Aorta (tissue), 5 donors: ENCODE measurements at places on chromosomes 7 and 10. TPM values are rescaled to one million over a fixed set of nuclear protein-coding genes. Genes with fewer than 3 reads are reported as not detected.
A peak's percentile ranks its signal among the peaks of the same experiment; 100 is the strongest.

- no peaks in the 10 kb centered on the region for H3K4me1 ChIP-seq
- no peaks in the 10 kb centered on the region for H3K27me3 ChIP-seq
- H3K27ac ChIP-seq = no peak overlapping the region
- no peak for DNase-seq
- no peak overlapping the region for H3K4me3 ChIP-seq
These were observed 27.2 kb upstream of the WNT16 start for GRCh38 chr7:121301446-121302213.

GRCh38 chr10:60314069-60314940 lies 75.4 kb downstream of the ANK3 start:
- H3K4me1 ChIP-seq = no peaks in the 10 kb centered on the region
- no peak overlapping the region for H3K27ac ChIP-seq
- no peaks in the 10 kb centered on the region for H3K36me3 ChIP-seq
- DNase-seq = no peak
- no peaks in the 10 kb centered on the region for H3K27me3 ChIP-seq

DNA sequence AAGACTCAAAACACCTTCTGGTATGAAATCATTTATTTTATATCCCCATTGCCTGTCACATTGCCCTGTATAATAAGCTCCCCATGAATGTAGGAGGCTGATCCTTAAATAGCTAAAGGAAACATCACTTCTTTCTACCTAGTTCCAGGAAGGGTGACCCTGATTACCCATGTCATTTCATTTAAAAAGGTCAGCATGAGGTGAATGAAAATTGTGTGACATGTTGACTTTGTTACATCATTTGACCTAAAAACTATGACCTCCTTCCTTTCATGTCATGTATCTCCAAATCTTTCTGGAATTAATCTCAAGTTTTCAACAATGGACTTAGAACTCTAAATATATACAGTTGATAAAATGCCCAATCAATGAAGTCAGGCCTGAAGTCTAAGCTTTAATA lies 161.5 kb downstream of the AHR start:
- no peak for DNase-seq
- H3K4me1 ChIP-seq = no peaks in the 10 kb centered on the region

GRCh38 chr7:23475576-23475839 lies 5.2 kb upstream of the IGF2BP3 start:
- no peak overlapping the region for H3K27ac ChIP-seq
- no peaks in the 10 kb centered on the region for H3K27me3 ChIP-seq
- no peak overlapping the region for H3K4me3 ChIP-seq
- H3K4me1 ChIP-seq = no peaks in the 10 kb centered on the region
- H3K36me3 ChIP-seq = no peaks in the 10 kb centered on the region

DNA sequence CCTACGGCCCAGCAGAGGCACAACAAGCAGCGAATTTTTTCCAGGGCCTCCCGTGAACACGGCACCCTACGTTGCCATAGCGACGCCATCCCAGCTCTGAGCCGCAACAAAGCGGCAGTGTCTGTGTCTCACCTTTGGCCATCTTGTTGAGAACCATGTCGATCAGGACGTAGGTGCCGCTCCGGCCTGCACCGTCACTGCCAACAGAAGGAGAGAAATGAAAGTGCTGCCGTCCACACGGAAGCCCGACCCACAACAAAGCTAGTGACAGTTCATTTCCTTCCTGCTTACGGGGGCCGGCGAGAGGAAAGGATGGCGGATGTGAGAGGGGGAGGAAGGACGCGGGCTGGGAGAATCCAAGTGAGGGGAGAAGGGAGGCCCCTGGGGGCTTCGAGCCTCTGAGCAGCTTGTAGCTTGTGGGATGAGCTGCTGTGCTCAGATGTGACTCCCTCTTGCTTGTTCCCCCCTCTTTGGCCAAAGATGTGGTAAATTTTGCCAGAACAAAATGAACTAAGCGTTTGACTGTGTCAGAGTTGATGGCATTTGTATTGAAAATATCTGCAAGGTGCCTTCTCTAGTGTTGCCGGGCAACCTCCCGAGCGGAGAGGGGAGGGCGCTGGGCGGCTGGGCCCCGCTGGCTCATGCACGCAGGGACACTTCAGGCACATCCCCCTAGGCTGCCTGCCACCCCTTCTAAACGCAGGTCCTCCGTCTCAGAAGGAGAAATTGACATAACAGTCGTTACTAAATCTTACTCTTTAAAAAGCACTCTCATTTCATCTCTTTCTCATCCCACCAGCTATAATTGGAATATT lies 232.2 kb downstream of the DNAJB6 start:
- H3K4me1 ChIP-seq = no peaks in the 10 kb centered on the region
- no peak overlapping the region for H3K27ac ChIP-seq
- peak overlapping the region; percentile 17 for H3K4me3 ChIP-seq
- DNase-seq = peak; percentile 78

GRCh38 chr10:51244748-51245490 lies 170.6 kb downstream of the PRKG1 start:
- H3K36me3 ChIP-seq = no peaks in the 10 kb centered on the region
- DNase-seq = no peak
- H3K27me3 ChIP-seq = no peaks in the 10 kb centered on the region
- H3K27ac ChIP-seq = no peak overlapping the region
- H3K4me1 ChIP-seq = peaks cover 2% of the 10 kb centered on the region

DNA sequence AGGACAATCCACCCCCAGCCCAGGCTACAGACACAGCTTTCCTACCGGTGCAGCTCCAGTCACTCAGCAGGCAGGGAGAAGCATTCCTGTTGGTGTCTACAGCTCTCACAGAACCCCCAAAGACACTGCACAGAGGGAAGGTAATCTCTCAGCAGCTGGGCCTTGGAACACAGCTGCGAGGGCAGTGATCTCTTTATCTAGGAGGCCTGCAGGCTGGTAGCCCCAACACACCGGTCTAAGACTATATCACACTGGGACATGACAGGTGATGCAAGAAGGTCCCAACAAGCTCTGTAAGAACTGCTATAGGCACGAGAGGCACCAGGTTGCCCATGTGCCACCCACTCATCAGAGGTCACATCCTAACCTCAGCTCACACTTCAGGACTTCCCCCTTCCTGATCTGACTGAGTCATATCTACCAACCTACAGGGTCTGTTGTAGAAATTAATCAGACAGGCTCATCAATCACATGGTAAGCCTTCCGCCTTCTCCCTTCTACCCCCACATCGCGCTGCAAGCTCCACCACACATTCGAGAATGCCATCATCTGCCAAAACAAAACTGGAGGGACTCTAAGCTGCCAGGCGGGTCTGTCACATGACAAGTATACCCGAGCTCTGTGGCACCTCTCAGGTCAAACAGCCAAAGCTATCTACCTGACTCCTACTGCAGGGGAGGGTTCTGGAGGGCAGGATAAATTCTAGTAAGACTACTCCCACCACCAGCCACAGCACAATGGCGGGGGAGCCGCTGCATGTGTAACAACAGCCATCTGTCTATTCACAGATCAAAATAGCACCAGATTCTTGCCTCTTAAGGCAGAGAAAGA lies 26.1 kb downstream of the FAM53B start:
- no peak overlapping the region for H3K4me3 ChIP-seq
- no peaks in the 10 kb centered on the region for H3K4me1 ChIP-seq
- no peak overlapping the region for H3K27ac ChIP-seq
- no peaks in the 10 kb centered on the region for H3K36me3 ChIP-seq
- no peak for DNase-seq
- no peaks in the 10 kb centered on the region for H3K27me3 ChIP-seq

GRCh38 chr10:129883626-129884397 lies 80.3 kb downstream of the EBF3 start:
- H3K27me3 ChIP-seq = no peaks in the 10 kb centered on the region
- no peaks in the 10 kb centered on the region for H3K36me3 ChIP-seq
- no peaks in the 10 kb centered on the region for H3K4me1 ChIP-seq

DNA sequence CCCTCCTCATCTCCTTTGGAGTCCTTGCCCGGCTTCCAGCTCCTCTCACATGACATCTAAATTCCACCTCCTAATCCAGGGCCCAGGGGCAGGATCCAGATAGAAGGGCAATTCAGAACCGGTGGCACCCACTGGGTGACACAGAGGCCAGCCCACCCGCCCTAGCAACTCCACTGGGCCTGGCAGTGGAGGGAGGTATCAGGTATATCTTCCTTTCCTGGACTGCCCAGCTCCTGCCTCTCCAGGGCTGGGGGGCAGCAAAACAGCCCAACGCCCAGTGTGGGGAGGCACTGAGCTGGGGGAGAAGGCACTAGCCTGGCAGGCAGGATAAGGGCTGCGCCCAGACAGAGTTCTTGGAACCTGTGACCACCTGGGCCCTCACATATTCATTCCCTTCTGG lies 10.4 kb upstream of the TRIM8 start:
- no peak overlapping the region for H3K27ac ChIP-seq
- no peaks in the 10 kb centered on the region for H3K27me3 ChIP-seq
- H3K4me1 ChIP-seq = no peaks in the 10 kb centered on the region
- DNase-seq = peak; percentile 29
- H3K36me3 ChIP-seq = no peaks in the 10 kb centered on the region

GRCh38 chr7:96179837-96180236 lies 142.1 kb downstream of the SLC25A13 start:
- H3K27ac ChIP-seq = no peak overlapping the region
- DNase-seq = no peak
- no peaks in the 10 kb centered on the region for H3K4me1 ChIP-seq
- H3K4me3 ChIP-seq = no peak overlapping the region
- H3K27me3 ChIP-seq = no peaks in the 10 kb centered on the region

DNA sequence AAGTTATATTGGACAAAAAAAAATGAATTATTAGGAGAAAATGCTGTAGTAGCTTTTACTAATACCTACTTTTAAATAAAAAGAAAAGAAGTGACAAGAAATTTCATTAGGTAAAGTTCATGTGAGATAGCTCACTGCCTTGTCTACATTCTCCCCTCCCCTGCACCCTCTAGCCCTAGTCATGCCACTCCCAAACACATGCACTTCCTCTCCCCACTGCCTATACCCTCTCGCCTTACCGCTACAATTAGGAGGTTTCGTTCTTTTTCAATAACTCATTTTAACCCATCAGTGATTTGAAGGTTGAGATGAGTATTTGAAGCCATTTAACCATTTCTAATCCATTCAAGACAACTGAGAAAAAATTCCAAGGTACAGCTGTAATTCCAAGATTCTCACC lies 75.3 kb downstream of the HIBADH start:
- H3K27me3 ChIP-seq = no peaks in the 10 kb centered on the region
- DNase-seq = no peak
- no peak overlapping the region for H3K4me3 ChIP-seq
- no peaks in the 10 kb centered on the region for H3K36me3 ChIP-seq
- H3K27ac ChIP-seq = no peak overlapping the region

GRCh38 chr7:49247759-49248158 lies 323.4 kb downstream of the CDC14C start:
- no peaks in the 10 kb centered on the region for H3K27me3 ChIP-seq
- no peak for DNase-seq
- no peak overlapping the region for H3K4me3 ChIP-seq
- H3K4me1 ChIP-seq = no peaks in the 10 kb centered on the region

- H3K4me3 ChIP-seq = no peak overlapping the region
- no peaks in the 10 kb centered on the region for H3K36me3 ChIP-seq
- H3K27me3 ChIP-seq = no peaks in the 10 kb centered on the region
- no peak overlapping the region for H3K27ac ChIP-seq
These were observed 349.3 kb downstream of the CXCL12 start for GRCh38 chr10:44035474-44036197.

The AKR1B15 gene
- 0.33 TPM for total RNA-seq

The SEMA3A gene
- total RNA-seq = 5.7 TPM

The GRM3 gene
- not detected for total RNA-seq

The NEUROG3 gene
- total RNA-seq = not detected

The STEAP2 gene
- 36.2 TPM for total RNA-seq
